ENCODE measurements at places on chromosomes 3 and 15.

GRCh38 chr15:86165265-86166211 lies 85.9 kb downstream of the AGBL1 start:
- no peak for DNase-seq

DNA sequence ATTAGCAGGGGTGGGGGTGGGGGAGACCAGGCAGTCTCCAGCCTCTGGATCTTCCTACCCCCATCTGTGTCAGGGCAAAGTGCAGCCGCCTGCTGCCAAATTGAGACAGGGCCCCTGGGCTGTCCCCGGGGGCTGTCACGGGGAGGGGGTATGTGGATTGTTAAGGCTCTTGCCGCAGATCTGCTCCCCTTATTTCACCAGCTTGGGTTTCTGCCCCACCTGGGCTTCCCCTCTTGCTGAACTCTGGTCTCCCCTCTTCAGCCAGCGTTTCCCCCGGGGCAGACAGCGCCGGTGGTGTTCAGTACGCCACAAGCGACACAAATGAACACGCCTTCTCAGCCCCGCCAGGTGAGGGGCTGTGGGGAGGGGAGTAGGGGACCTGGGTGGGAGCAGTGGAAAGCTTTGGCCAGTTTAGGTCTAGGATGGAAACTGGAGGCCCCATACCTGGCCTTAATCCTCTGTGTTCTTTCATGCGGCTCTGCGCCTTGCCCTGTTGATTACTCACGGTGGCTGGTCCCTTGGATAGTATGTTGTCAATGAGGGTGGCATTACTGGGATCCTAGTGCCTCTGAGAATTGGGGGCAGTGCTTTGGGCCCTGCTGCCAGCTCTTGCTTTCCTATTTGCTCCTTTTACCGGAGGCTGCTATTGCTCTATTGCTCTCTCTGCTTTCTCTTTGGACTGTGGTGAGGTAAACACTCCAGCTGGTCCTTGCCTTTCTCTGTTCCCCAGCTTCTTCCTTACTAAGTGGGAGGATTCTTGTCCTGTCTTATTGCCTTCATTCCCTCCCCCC lies 1.7 kb downstream of the EIF4G1 start:
- no peak for DNase-seq

- DNase-seq: no peak
Measured at GRCh38 chr15:66961407-66961884, 104.0 kb upstream of the SMAD3 start.

DNA sequence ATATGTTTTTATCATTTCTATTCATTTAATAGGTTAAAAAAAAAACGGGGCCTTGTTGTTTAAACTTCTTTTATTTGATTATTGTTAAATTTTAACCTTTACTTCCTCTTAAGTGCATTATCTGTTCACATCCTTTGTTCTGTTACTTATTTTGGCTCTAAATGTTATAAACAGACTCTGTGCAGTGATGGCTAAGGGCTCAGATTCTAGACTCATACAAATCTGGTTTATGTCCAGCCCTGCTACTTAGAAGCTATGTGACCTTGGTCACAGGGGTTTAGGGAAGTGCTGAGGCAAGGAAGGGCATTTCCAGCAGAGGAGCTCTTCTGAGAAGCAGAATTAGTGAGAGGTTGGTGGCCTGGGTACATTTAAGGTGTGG lies 55.3 kb upstream of the VILL start:
- peak; percentile 33 for DNase-seq

- DNase-seq: no peak
Measured at GRCh38 chr3:60423556-60423955, 827.7 kb downstream of the FHIT start.

- no peak for DNase-seq
Measured at GRCh38 chr3:114727373-114727772, 419.7 kb downstream of the ZBTB20 start.

Data from Calu3 (cell line).